NCI-H226 (cell line): ENCODE measurements at places on chromosomes 7 and 10.
A peak's percentile ranks its signal among the peaks of the same experiment; 100 is the strongest.

DNA sequence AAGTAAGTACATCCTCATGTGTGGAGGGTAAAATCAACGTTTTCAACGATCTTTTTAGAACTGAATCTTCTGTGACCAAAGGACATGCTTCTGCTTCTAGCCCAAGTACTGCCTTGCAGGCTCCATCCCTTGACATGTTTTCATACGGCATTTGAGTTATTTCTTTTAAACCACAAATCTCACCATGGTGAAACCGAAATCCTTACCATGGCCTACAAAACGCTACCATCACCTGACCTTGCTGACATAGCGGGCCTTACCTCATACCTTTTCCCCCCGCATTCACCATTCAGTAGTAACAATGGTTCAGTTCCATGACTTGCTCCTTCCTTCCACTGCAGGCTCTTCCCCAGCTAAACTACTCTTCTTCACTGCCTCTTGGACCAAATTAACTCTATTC is 3.5 kb downstream of the RNF216 start:
- no peak for DNase-seq

DNA sequence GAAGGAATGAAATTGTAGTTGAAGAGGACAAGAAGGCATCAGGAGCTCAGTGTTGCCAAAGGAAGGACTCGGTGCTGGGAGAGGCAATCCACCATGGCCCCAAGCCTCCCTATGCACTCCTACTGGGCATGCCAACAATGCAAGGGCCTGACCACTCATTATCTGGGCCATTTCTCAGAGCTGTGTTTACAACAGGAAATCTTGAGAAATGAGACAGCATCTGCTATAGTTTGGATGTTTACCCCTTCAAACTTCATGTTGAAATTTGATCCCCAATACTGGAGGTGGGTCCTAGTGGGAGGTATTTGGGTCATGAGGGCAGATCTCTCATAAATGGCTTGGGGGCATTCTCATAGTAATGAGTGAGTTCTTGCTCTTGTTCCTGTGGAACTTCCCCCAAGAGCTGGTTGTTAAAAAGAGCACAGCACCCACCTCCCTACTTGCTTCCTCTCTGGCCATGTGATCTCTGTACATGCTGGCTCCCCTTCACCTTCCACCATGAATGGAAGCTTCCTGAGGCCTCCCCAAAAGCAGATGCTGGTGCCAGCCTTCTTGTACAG is 50.8 kb upstream of the AOAH start:
- DNase-seq, result no peak

- DNase-seq, result no peak
Measured at GRCh38 chr7:32044739-32045138, 25.5 kb downstream of the PDE1C start.

DNA sequence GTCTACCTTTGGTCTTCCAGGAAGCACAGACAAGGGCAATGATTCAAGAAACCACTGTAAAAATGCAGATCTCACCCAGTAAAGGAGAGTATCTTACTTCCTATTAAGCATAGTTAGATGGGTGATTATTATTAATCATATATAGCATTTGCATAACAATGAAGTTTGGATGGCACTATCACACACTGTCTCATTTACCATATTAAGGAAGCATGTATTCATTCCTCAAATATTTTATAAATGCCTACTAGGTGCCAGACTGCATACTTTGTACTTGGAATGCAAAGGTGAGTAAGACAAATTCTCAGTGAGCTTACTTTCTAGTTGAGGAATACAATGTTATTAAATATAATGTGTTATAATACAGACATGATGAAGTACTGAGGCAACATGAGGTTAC is 53.9 kb upstream of the SKAP2 start:
- DNase-seq, result peak; percentile 72

- DNase-seq, result no peak
Measured at GRCh38 chr10:21083861-21084260, 186.8 kb upstream of the NEBL start.

DNA sequence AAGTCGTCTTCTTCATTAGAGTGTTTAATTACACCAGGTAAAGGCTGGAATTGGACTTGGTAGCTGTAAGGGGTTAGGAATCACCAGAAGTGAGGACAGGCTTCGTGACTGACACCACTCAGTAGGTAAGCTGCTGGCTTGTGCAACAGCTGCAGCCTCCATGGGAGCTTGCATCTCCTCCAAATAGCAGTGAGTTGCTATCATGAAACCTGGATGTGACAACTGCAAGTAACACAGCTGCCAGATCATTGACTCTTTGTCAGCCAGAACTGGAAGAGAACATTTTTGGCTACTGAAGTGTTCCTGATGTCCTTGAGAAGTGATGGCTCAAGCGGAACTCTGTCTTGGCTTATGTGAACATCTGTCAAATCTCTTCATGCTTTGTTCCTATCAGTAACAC is 64.1 kb upstream of the MSRB2 start:
- no peak for DNase-seq

DNA sequence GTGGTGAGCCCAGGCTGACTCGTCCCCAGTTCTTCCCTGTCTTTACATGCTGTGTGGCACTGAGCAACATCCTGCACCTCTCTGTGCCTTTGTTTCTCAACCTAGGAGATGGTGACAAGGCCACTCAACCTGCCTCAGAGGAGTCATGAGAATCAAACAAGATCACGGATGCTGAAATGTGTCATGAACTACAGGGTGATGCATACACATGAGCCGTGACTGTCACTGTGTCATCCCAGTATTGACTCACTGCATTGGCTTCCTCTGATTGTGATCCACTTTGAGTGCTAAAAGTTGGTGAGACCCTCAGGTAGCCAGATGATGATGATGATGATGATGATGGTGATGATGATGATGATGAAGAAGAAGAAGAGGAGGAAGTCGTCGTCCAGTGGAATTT is 11.5 kb downstream of the C10orf71 start:
- no peak for DNase-seq

- DNase-seq, result no peak
Measured at GRCh38 chr10:6255548-6256061, 52.9 kb downstream of the PFKFB3 start.

DNA sequence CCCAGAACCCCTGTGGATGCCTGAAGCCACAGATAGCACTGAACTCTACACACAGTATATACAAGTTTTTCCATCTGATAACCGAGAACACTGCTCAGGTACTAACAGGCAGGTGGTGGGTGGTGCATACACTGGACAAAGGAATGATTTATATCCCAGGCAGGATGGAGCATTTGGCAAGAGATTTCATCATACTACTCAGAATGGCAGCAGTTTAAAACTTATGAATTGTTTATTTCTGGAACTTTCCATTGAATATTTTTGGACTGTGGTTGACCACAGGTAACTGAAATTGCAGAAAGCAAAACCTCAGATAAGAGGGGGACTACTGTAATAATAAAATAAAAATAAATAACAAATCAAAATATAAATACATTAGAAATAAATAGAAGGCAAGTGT is 10.9 kb upstream of the KCNMA1 start:
- no peak for DNase-seq

DNA sequence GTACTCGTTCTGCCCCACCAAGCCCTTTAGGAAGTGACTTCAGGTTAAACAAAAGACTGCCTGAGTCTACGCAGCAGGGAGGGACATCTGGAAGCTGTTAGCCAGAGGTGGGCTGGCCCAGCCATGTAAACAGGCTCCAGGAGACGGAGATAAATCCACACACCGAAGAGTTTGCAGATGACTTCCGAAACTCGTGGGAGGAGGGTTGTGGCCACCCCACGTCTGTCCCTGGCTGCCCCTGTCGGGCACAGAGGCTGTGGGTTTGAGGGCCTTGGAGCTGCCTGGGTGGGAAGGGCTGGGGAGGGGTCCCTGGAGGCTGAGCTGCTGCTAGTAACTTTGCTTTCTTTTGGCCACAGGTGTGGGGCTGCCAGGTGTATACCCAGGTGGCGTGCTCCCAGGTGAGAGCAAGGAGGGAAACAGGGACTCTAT is 15.6 kb downstream of the ELN start:
- no peak for DNase-seq

DNA sequence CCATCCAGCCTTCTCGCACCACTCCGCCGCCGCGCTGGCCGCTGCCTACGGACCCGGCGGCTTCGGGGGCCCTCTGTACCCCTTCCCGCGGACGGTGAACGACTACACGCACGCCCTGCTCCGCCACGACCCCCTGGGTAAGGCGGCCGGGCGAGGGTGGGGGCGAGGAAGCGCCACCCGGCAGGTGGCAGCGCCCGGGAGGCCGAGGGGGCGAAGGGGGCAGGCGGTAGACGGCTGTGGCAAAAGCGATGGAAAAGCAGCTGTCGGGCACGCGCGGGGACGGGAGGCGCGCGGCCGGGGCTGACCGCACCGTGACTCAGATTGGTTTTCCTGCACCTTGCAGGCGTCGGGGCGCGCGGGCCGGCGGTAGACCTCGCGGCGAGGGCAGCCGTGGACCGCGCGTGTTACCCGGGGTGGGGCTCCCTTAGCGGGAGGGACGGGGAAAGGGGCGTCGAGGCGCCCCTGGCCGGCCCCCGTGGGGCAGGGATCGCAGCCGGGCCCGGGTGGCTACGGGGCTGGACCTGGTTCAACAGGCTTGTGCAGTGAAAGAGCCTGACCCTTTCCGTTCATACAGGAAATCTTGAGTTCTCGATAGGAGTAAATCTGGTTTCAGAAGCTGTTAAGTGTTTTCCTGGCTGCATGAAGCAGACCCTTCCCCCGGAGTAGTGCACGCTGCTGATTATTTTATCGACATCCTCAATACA is 608 bp downstream of the HHEX start:
- no peak for DNase-seq

DNA sequence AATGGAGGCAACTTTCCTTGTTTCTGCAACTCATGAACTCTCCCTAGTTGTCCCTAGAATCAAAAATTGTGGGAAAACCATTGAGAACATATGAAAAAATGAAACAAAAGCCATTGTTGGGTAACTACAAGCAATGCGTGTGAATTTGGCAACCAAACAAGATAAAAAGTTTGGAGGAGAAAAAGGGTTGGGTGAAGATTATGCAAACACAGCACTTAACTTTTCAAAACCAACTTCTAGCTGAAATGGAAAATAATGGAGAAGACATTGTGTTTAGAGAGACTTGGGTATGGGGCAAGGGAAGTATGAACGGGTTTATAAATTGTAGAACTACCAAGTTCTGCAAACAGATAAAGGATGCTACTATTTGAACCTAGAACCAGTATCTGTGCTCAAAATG is 89.0 kb upstream of the SVIL start:
- no peak for DNase-seq

DNA sequence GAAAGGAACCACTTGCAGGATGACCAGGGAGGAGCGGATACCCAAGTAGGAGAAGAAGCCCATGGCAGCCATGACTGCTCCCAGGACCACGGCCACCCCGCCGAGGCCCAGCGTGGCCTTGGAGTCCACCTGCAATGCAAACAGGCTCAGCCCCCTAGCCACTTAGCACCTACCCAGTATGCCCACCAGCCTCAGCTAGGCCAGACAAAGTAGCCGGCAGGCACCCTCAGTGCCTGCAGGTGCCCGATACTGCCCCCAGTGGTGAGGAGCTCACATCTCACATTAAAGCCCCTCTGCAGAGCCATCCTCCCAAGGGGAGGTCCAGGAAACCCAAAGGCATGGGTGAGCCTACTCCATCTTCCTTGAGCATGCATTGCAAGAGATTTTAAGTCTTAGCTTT is 6.6 kb downstream of the NPC1L1 start:
- DNase-seq, result peak; percentile 47

DNA sequence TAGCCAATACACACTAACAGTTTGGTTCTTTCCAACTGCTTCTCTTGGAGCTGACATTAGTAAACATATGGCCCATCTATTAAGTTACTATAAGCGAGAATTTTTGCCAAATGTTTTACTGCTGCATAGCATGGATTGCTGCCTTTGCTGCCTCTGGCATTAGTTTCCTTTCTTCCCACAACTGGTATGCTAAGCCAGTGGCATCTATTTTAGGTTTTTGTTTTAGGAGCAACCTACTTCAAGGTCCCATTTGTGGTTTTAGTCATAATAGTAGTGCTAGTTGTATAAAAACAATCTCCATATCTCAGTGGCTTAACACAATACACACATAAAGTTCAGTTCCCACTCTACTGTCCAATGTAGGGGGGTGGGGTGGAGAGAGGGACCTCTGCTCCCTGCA is 25.9 kb upstream of the PANK1 start:
- no peak for DNase-seq

DNA sequence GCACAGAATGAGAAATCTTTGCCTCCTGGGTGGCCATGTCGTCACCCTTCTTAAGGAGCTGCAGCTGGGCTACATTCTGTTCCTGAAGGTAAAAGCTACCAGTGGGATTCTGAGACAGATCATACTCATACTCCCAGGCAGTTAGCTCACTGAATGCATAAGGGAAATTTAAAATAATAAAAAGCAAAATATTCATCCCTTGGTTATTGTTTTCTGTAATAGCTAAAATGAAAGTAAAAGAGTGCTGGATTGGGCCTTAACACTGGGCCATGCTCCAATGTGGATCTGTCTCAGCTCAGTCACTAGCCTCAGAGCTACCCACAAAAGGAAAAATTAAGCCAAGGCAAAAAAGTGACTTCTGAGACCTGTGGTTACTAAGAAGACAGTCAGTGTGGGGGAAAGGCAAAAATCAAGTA is 8.9 kb upstream of the DYNC2I1 start:
- DNase-seq, result no peak

DNA sequence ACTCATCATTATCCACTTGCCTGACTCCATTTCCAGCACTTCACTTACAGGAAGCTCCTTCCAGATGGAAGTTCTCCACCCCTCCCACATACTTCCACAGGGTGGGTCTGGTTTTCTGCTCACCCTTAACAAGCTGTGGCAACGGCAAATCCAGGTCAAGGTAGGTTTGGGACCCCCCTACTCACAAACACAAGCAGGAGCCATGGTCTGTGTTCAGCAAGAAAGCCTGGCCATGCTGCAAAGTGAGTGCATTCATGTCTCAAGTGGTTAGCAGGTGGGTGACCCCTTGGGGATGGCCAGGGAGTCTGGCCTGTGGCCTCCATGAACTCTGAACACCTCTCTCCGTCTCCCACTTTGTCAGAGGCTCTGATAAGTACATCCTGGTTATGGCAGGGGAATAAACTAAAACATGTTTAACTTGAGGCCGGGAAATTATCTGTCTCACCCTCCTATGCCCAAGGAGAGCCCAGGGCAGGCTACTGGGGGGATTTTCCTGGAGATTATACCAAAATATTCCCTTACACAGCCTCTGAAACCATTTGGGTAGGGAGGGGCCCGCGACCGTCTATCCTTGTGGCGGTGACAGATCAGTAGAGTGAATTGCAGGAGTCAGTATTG is 844 bp downstream of the XPNPEP1 start:
- DNase-seq, result no peak

DNA sequence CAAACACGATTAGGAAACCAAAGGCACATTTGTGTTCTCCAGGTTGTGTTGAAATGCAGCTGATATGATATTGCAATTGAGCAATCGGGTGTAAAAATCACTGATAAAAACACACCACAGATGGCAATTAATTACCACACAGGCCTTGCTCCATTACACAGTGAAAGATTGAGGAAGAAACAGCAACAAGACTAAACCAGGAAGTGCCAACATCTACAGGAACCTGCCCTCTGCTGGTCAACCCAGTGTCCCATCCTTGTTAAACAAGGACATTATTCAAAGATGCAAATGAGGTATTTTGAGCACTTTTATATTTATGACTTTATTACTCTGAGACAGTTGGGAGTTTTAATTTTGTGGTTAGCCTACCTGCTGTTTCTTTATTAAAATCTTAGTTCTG is 765.6 kb upstream of the GHITM start:
- no peak for DNase-seq
